ENCODE measurements at places on chromosomes 2 and 18.

DNA sequence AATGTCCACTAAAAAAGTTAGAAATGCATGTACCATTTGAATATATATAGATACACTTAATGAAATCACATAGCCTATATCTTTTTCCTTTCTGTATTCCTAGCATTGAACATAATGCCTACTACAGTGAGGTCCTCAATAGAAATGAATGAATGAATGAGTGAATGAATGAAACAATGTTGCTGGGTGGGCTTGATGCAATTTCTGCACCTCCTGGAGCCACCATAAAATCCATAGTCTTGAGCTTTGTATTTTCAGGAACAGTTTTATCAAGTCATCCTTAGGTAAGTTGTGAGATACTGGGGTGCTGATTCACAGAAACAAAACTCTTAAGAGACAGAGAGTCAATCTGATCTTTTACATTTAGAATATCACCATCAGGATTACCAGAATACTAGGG is 3.3 kb downstream of the CFAP53 start:
- H3K27ac ChIP-seq = no peak overlapping the region
- no peaks in the 10 kb centered on the region for H3K36me3 ChIP-seq

GRCh38 chr2:120809609-120810440 is 74.2 kb downstream of the GLI2 start:
- DNase-seq = no peak
- no peaks in the 10 kb centered on the region for H3K4me1 ChIP-seq

DNA sequence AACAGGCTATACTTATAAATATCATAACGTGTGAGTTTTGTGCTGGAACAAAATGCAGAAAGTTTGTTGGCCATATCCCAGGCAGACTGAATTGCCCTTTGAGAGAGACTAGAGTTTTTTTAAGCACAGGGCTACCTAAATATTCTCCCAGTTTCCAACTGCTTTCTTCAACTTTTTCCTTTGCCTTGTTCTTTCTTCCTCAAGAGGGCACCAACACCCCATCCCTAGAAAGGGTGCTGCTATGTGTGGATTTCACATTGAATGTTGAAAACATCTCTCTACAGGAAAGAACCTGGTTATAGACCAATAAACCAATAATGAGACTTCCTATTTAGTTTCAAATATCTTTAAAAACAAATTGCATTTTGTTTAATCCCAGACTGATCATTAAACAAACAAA is 87.9 kb downstream of the ICOS start:
- no peaks in the 10 kb centered on the region for H3K36me3 ChIP-seq
- no peak for DNase-seq
- no peak overlapping the region for H3K4me3 ChIP-seq
- H3K4me1 ChIP-seq = peaks cover 8% of the 10 kb centered on the region
- no peak overlapping the region for H3K27ac ChIP-seq
- H3K27me3 ChIP-seq = no peaks in the 10 kb centered on the region

DNA sequence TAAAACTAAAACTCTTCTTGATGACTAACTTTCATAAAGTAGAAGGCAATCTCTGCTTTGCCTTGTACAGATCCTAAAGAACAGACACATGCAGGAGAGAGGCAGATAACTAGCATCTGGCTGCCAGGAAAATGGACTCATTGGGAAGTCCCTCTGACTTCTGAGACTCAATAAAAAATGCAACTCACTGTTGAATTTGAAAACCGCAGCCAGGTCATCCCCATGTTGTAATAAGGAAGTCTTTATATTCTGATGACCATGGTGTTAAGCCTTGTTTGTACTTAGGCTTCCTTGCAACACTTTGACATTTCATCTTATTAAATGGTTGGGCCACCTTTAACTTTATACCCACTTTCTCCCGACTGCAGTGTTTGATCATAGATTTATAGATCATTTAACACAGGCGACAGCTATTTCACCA is 375.1 kb upstream of the KCNH7 start:
- no peaks in the 10 kb centered on the region for H3K36me3 ChIP-seq
- no peaks in the 10 kb centered on the region for H3K4me1 ChIP-seq
- no peak overlapping the region for H3K4me3 ChIP-seq
- no peak for DNase-seq
- no peak overlapping the region for H3K27ac ChIP-seq

DNA sequence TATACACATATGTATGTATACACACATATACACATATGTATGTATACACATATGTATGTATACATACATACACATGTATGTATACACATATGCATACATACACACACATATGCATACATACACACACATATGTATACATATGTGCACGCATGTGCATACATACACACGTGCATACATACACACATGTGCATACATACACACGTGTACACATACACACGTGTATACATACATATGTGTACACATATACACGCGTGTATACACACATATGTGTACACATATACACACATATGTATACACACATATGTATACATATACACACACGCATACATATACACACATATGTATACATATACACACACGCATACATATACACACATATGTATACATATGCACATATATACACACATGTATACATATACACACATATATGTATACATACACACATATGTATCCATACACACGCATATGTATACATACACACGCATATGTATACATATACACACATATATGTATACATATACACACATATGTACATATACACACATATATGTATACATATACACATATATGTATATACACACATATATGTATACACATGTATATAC is 21.5 kb downstream of the NABP1 start:
- no peak for DNase-seq
- H3K27ac ChIP-seq = no peak overlapping the region
- H3K4me3 ChIP-seq = no peak overlapping the region
- no peaks in the 10 kb centered on the region for H3K27me3 ChIP-seq

GRCh38 chr2:70887550-70888246 is 48.0 kb upstream of the ATP6V1B1 start:
- H3K4me1 ChIP-seq = peaks cover 9% of the 10 kb centered on the region
- H3K36me3 ChIP-seq = no peaks in the 10 kb centered on the region
- H3K4me3 ChIP-seq = peak overlapping the region; percentile 43
- no peak overlapping the region for H3K27ac ChIP-seq
- no peak for DNase-seq

- H3K27me3 ChIP-seq = no peaks in the 10 kb centered on the region
- no peak for DNase-seq
- no peaks in the 10 kb centered on the region for H3K36me3 ChIP-seq
- no peak overlapping the region for H3K4me3 ChIP-seq
Observed at GRCh38 chr18:52160636-52161035, 179.4 kb upstream of the DCC start.

- H3K27ac ChIP-seq = no peak overlapping the region
- H3K27me3 ChIP-seq = no peaks in the 10 kb centered on the region
- no peak overlapping the region for H3K4me3 ChIP-seq
- peaks cover 6% of the 10 kb centered on the region for H3K4me1 ChIP-seq
- H3K36me3 ChIP-seq = peaks cover 22% of the 10 kb centered on the region
Observed at GRCh38 chr2:121524685-121525425, 5.8 kb upstream of the RNU4ATAC start.

DNA sequence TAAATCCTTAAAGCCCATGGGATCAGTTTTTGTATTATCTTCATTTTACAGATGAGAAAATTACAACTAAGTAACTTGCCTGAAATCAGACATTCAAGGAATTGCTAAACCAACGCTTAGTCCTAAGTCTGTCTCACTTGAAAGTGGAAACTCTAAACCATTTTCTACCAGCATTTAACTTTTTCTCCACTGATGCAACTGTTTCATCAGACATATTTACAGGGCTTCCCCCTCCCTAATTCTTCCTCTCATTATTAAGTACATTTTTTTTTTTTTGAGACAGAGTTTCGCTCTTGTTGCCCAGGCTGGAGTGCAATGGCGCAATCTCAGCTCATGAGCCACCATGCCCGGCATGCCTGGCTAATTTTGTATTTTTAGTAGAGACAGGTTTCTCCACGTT is 88.6 kb downstream of the ACVR1C start:
- H3K27ac ChIP-seq = no peak overlapping the region
- H3K4me3 ChIP-seq = no peak overlapping the region
- H3K27me3 ChIP-seq = no peaks in the 10 kb centered on the region

GRCh38 chr2:36413218-36413617 is 57.6 kb downstream of the CRIM1 start:
- DNase-seq = no peak
- H3K27me3 ChIP-seq = no peaks in the 10 kb centered on the region
- H3K4me3 ChIP-seq = no peak overlapping the region
- H3K4me1 ChIP-seq = no peaks in the 10 kb centered on the region
- no peaks in the 10 kb centered on the region for H3K36me3 ChIP-seq
- H3K27ac ChIP-seq = no peak overlapping the region

DNA sequence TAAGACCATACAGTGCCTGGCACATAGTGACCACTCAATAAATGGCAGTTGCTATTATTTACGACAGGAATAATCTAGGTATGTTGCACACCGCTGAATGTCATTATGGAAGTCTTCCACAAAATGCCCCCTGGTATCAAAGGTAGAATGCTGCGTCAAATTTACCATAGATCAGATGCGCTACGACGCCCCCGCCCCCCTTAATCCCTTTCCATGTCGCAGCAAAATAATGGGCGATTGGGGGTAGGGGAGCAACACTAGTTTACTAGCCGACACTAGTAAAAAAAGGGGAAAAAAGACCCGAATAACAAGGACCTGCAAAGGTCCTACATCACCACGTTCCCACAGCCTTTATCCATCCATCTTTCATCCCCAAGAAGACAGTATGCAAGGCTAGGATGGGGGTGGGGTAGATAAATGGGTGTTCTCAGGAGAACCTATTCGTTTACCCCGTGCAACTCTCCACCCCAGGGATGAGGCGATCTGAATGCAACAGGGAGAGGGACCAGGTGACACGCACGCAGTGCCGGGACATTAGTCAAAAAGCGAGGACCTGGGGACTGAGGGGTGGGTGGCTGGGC is 455 bp downstream of the PREPL start:
- H3K36me3 ChIP-seq = no peaks in the 10 kb centered on the region
- no peaks in the 10 kb centered on the region for H3K27me3 ChIP-seq
- H3K4me3 ChIP-seq = peak overlapping the region; percentile 84
- DNase-seq = no peak

Measured in T-cell (primary cell).